ENCODE measurements at places on chromosomes 2 and 18.

DNA sequence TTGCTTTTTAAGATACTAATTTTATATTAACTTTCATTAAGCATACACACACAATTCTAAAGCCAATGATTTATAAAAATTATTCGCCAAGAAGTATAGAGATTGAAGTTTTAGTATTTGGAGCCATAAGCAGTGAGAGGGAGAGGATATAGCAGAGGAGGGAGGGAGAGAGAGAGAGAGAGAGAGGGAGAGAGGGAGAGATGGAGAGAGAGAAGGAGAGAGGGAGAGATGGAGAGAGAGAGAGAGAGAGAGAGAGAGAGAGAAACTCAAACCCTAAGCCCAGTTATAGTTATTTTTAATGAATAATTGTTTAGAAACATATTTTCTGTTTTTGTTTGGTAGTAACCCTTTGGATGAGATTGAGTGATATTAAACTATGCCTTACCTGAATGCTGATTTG lies 5.3 kb downstream of the TWIST2 start:
- H3K36me3 ChIP-seq: no peaks in the 10 kb centered on the region
- peaks cover 40% of the 10 kb centered on the region for H3K27me3 ChIP-seq
- no peaks in the 10 kb centered on the region for H3K4me1 ChIP-seq
- DNase-seq: no peak
- no peak overlapping the region for H3K4me3 ChIP-seq

DNA sequence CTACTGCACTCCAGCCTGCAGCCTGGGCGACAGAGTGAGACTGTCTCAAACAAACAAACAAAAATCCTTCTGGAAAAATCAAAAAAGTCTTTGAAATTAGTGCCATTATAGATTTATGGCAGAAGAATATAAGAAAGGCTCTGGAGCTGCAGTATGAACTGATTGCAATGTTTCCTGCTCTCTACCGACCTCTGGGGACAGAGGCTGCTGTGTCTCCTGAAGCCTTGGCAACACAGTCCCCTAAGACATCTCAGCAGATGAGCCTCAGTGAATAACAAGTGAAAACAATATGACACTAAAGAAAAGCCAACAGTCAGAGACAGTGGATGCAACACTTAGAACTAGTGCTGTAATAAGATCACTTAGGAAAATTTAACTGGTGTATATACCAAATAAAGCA lies 494.9 kb upstream of the LRATD1 start:
- H3K4me3 ChIP-seq: no peak overlapping the region
- H3K27ac ChIP-seq: no peak overlapping the region
- H3K4me1 ChIP-seq: no peaks in the 10 kb centered on the region
- DNase-seq: no peak

- no peaks in the 10 kb centered on the region for H3K4me1 ChIP-seq
- no peaks in the 10 kb centered on the region for H3K36me3 ChIP-seq
- no peak for DNase-seq
- H3K27me3 ChIP-seq: no peaks in the 10 kb centered on the region
- H3K27ac ChIP-seq: no peak overlapping the region
These were observed 272.3 kb downstream of the RAD51AP2 start for GRCh38 chr2:17245906-17246305.

- peaks cover 2% of the 10 kb centered on the region for H3K27me3 ChIP-seq
- H3K27ac ChIP-seq: no peak overlapping the region
- H3K4me1 ChIP-seq: no peaks in the 10 kb centered on the region
These were observed 122.8 kb upstream of the FHL2 start for GRCh38 chr2:105521616-105522015.

DNA sequence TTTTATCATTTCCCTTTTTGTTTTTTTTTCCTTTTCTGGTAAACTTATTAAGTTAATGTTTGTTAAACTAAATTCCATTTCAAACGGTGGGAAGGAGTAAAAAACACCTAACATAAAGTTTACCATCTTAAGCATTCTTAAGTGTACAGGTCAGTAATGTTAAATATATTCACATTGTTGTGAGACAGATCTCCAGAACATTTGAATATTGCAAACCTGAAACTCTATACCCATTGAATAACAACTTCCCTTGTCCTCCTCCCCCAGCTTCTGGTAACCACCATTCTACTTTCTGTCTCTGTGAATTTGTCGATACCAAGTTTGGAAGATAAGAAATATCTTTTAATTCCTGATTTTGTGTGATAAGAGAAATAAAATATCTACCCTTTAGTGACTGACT lies 12.0 kb upstream of the NAT8 start:
- H3K4me3 ChIP-seq: no peak overlapping the region
- H3K36me3 ChIP-seq: no peaks in the 10 kb centered on the region
- no peaks in the 10 kb centered on the region for H3K4me1 ChIP-seq
- no peak for DNase-seq
- H3K27ac ChIP-seq: no peak overlapping the region

Measured in activated T-helper 1 cell treated with anti-CD3 and anti-CD28 coated beads, Interleukin-12 subunit alpha, Interleukin-12 subunit beta, Interleukin-2, Interleukin-4 antibody, amounts not matched to agents 30 ng/mL and 10 ng/mL and 1 ng/mL, durations not matched to agents 14 hours and 24 hours and 36 hours (primary cell).